ENCODE measurements at places on chromosomes 13 and 19. TPM values are rescaled to one million over a fixed set of nuclear protein-coding genes. Genes with fewer than 3 reads are reported as not detected.

GRCh38 chr13:110379905-110380341 is 72.8 kb downstream of the COL4A2 start:
- no peak for DNase-seq

GRCh38 chr13:97372936-97373335 is 61.0 kb upstream of the RAP2A start:
- no peak for DNase-seq

DNA sequence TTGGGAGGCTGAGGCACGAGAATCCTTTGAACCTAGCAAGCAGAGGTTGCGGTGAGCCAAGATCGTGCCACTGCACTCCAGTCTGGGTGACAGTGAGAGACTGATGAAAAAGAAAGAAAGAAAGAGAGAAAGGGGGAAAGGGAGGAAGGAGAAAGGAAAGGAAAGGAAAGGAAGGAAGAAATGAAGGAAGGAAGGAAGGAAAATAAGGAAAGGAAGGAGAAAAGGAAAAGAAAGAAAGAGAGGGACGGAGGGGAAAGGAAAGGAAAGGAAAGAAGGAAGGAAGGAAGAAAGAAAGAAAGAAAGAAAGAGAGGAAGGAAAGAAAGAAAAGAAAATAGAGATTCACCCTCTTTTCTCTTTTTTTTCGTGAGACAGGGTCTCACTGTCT is 8.7 kb downstream of the PDE4A start:
- DNase-seq = no peak

The ZNF563 gene
- total RNA-seq = 2.8 TPM

Measured in T-cell (primary cell).